ENCODE measurements at places on chromosomes 3 and 15.

DNA sequence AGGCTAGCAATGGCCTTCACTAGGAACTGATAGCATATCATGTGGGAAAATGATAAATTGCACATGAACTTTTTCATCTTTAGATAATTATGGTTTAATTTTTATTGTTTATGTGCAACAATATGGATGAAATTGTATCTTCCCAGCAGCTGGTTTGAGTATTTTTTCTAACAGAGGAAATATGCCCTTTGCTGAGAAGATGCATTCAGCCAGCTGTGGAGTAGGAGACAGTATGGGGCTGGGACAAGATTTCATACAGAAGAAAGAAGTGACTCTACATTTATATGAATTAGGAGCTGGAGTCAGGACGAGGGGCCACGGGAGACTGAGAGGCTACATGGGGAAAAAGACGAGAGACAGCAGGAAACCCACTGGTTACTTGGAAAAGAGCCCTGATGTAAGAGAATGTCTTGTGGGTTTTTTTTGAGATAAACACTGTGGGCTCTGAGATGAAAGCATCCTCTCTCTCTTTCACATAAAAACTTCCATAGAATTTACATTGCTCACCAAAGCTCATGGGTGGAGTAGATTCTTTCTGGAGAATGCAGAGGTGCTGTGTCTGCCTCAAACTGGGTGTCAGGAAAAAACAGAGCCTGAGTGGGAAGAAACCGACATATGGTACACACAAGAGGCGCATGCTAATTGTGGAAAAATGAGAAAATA is 115.2 kb upstream of the PDZRN3 start:
- DNase-seq, result peak; percentile 83

DNA sequence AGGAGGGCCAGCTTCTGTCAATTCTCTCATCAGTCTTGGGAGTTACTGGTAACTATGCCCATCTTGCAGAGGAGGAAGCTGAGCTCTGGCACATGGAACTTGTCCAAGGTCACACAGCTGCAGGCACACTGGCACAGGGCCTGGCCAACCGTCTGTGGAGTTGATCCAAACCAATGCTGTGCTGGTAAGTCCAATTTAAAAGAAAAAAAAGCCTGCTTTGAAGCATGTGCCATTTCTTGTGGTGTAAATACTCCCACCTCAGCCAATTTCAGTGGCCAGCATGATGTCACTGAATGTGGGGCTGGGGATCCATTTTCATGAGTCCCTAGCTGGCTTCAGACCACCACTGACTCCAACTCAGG is 83.4 kb downstream of the CHSY1 start:
- DNase-seq, result peak; percentile 65

GRCh38 chr15:73560501-73561117 is 72.6 kb downstream of the NPTN start:
- DNase-seq, result peak; percentile 84

GRCh38 chr3:11991751-11992150 is 12.4 kb upstream of the SYN2 start:
- DNase-seq, result no peak

DNA sequence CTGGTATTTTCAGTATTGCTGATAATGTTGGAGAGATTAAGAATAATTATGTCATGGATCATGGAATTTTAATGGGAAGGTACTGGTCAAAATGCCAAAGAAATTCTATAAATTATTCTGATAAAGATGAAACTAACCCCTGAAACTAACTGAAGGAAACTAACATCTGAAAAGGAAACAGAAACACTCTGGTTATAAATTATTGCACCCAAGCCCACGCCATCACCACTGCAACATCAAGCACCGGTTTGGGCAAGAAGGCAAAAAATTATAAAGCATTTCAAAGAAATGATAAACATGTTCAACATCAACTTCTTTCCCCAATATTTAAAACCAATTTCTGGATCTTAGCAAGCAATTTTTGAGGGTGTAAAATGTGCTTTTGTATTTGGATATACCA is 372.5 kb downstream of the TBC1D5 start:
- DNase-seq, result no peak

GRCh38 chr3:98884675-98885371 is 16.7 kb downstream of the DCBLD2 start:
- peak; percentile 55 for DNase-seq

GRCh38 chr15:66907826-66908743 is 157.3 kb upstream of the SMAD3 start:
- peak; percentile 37 for DNase-seq

DNA sequence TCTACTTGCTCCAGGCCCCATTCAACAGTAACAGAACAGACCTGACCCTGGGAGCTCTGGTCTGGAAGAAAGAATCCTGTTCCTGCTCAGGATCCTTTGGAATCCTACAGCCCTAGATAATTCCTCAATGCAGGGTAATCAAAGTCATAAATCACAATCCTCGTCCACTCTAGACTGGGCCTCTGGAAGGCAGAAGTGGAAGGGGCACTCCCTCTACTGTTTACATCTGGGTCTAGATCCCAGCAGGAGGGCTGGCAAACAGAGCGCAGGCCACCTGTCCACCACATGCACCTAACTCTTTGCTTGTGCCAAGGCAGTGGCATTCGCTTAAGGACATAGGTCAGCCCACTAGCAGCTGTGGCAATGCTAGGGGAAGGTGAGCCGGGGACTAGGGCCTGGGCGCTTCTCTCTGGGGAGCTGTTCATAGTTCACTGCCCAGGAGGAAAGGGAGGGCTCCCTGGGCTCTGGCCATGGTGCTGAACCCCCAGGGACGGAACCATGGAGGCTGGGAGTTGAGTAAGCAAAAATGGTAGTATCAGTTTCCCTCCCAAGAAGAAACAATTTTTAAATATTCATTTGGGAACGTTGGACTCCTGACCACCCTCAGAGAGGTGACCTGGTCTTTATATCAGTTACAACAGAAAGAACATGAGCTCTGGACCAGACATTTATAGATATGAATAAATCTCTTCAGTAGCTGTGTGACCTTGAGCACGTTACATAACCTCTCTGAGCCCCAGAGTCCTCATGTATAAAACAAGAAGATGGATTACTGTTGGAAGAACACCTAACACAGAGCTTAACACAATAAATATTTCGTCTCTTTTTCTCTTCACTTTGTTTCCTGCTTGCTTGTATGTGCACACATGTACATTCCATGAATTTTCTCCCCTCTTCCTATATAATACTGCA is 90.2 kb downstream of the NTRK3 start:
- no peak for DNase-seq

DNA sequence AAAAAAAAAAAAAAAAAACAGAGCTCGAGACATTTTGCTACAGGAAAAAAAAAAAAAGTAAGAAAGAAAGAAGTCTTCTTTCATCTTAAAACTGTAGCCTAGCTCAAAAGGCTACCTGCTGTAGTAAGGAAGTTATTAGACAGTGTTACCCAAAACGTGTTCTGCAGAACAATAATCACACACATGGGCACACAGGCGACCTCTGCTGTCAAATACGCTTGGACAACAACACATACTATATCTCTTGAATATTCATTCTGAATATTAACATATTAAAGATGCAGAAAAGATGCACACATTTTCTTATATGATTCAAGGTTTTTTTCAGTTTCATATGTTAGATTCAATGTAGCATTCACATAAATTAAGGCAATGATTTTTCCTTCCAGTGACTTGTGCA is 215.8 kb downstream of the ROBO1 start:
- DNase-seq, result no peak

DNA sequence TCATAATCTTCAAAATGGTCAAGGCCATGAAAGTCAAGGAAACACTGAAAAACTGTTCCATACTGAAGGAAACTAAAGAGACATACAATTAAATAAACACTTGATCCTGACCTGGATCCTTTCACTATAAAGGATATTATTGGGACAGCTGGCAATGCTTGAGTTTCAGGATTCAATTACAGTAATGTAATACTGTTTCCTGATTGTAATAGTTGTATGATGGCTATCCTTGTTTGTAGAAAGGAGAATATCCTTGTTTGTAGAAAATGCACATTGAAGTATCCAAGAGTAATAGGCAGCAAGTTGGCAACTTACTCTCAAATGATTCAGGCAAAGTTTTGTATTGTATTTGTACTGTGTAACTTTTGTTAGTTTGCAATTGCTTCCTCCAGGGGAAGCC is 4.6 kb downstream of the CIDEC start:
- DNase-seq, result no peak

- peak; percentile 62 for DNase-seq
Measured at GRCh38 chr15:69861331-69862171, 236.2 kb downstream of the TLE3 start.

GRCh38 chr3:35042210-35042991 is 596.9 kb upstream of the ARPP21 start:
- DNase-seq, result no peak

DNA sequence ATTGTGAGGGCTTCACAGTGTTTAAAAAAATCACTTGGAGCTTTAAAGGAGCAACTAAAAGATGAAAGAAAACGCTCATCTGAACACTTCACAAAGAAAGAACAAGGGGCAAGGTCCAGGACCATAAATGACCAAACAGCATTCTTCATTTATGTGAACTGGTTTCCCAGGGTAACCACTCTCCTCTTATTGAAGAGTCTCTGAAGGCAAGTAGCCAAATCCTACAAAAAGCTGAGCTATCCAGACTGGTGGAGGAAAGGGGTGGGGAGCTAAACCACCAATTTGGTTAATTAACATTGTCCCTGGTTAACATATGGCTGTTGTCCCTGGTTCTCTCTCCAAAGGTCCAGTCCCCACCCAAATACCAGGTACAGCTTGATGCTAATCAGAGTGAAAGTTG is 58.1 kb downstream of the OSBPL10 start:
- DNase-seq, result no peak

DNA sequence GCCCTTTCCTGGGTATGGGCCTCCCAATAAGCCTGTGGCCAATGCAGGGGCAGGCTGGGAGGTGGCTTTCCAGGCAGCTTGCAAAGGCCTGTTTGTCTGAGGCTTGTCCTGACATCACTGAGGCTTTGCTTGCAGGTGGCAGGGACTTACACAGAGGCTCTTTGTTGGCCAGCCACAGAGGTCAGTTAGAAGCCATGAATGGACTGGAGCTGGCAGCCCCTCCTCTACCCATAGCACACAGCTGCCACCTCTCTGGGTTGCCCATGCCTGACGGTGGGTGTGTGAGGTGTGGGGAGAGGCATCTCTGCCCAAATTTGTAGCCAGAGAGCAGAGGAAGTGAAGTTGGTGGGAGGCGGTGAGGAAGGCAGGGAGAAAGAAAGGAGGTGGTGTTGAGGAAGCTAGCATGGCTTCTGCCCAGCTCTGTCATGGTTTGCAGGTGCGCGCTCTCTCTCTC is 17.1 kb downstream of the LIMD1 start:
- DNase-seq, result no peak

DNA sequence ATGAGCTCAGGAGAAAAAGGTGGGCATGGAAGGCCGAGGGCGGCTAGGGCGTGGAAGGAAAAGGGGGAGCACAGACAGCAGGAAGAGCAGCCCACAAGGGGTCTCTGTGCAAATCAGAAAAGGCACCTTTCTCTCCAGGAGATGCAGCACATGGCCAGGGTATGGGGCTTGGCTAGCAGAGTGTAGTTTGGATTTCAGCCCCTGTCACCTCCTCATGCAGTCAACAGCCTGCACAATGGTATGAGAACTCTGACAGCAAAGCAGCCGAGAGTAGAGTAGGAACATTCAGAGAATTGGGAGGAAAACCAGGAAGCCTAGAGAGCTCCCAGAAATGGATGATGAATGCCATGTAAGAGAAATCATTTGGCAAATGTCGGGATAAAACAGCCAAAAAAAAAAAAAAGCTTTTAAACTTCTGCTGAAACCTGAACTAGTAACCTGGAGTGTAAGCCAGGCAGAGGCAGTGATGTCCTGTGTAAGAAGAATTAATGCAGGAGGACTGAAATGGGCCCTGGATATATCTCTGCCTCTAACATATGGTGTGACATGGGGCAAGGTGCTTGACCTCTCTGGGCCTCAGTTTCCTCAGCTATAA is 25.7 kb downstream of the FSTL1 start:
- no peak for DNase-seq

GRCh38 chr3:55718074-55718473 is 231.0 kb upstream of the WNT5A start:
- DNase-seq, result no peak

DNA sequence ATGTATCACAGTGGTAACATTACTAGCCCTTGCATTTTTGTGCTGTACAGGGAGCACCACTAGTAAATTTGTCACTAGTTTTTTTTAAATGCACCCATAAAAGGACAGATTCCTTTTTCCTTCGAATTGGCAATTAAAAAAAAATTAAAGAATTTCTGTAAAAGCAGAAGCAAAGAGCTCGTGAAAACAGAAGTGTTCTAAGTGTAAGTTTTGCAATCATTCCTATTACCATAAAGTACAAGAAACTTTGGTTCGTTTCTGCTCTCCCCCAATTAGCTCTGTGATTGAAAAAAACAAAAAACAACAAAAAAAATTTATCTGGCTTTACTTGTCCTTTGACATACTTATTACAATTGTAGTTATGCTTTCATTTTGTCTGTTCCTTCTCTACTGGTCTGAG is 5.3 kb downstream of the SERP1 start:
- no peak for DNase-seq

DNA sequence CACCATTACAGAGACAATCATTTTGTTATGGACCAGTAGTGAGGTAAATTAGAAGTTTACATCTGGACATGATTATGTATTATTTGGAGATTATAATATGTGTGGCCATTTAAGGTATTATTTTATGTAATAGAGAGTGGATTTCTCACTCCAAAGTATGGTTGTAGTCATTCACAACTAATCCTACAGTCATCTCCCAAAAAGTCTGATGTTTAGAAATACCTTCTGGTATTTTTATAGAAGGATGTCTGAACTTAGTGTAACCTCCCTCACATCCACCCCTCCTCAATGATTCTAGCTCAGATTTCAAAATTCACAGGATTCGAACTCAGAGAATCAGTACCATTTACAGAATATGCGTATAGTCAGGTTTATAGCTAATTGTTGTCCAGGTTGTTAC is 346.6 kb upstream of the MEIS2 start:
- no peak for DNase-seq

DNA sequence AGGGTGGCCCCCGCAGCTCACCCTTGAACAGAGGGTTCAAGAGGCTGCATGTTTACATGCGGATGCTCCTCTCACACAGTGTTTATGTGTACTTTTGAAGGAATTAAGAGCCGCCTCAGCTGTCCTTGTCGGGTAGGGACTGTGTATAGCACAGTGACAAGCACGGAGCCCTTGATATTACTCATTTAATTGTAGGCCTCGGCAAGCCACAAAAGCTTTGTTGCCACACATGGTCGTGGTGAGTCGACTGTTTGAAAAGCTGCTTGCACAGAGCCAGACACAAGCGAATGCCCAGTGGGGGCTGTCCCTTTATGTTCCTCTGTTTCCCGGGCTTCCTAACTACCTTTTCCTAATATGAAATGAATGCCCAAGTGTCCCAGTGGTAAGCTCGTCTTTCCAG is 4.5 kb downstream of the ESYT3 start:
- DNase-seq, result no peak

- no peak for DNase-seq
Measured at GRCh38 chr3:49530701-49531100, 23.6 kb upstream of the BSN start.

Measured in IMR-90 (cell line).